ENCODE measurements at places on chromosomes 7 and 10. TPM values are rescaled to one million over a fixed set of nuclear protein-coding genes. Genes with fewer than 3 reads are reported as not detected.

DNA sequence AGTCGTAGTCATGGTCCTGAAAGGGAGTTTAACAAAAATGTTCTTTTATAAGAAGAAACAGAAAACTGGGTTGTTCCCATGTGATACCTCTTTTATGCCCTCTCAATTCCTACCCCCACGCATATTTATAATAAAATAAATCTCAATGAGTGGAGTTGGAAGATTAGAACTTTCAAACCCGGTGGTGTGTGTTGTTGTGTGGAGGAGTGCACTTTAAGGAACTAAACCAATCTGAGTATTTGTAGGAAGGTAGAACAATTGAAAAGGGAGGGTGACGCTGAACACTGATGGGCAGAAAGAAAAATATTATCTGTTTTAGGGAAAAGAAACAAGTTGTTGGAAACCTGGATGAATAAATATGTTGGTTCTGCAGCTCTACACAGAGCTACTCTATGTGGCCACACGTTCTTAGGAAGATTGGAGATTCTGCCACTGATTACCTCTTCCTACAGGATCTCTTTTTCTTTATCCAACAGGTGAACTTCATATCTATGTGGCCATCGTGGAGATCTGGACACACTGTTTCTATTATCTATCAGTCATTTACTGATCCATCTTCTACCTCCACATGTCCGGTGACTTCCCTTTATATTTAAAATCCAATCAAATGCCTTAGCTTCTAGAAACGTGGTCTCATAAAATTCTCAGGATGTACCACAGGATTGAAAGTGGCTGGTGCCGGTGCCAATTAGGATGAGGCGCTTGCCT, 13.1 kb upstream of the GATA3 start:
- no peak for DNase-seq

DNA sequence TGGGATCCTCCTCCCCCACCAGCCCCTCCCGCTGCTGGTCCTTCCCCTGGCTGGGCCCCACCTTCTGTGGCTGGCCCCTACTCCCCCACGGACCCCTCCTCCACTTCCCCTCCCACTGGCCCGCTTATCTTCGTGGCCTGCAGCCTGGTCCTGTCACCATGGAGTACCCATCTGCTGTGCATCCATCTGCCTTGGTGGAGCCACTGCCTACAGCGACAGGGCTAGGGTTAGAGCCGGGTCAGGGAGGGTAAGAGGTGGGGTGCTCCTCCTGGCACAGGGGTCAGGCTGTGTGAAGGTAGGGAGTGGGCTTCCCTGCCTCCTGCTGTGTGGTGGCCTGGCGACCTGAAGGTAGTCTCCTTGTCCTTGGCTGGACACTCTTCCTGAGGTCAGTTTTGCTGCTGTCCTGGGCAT, 5.2 kb downstream of the ADCY1 start:
- DNase-seq, result no peak

- DNase-seq, result no peak
These were observed 71.8 kb upstream of the PIK3CG start for GRCh38 chr7:106793015-106793975.

GRCh38 chr7:74051193-74051592, 23.2 kb downstream of the ELN start:
- DNase-seq, result peak; percentile 75

TPST1 gene
- 9.9 TPM for total RNA-seq

Measured in right cardiac atrium (tissue), 5 donors.